ENCODE measurements at places on chromosomes 12 and 14.

GRCh38 chr12:92210071-92210470 lies 64.4 kb upstream of the BTG1 start:
- DNase-seq: no peak

DNA sequence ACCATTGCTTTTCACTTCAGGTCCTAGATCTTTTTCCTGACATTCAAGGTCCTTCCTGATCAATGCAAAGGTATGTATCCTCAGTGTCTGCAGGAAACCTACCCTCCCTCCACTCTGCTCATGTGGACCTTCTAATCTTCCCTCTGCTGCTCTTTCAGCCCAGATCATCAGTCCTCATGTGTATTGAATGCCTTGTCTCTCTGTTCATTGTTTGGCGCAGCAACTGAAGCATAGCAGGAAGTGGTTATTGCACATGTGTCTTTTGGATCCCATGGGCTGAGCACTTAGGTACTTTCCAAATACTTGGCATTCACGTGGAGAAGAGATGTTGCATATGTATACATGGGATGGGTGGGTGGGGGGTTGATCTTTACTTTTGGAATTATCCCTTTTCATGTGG lies 4.3 kb upstream of the NIN start:
- DNase-seq: no peak

DNA sequence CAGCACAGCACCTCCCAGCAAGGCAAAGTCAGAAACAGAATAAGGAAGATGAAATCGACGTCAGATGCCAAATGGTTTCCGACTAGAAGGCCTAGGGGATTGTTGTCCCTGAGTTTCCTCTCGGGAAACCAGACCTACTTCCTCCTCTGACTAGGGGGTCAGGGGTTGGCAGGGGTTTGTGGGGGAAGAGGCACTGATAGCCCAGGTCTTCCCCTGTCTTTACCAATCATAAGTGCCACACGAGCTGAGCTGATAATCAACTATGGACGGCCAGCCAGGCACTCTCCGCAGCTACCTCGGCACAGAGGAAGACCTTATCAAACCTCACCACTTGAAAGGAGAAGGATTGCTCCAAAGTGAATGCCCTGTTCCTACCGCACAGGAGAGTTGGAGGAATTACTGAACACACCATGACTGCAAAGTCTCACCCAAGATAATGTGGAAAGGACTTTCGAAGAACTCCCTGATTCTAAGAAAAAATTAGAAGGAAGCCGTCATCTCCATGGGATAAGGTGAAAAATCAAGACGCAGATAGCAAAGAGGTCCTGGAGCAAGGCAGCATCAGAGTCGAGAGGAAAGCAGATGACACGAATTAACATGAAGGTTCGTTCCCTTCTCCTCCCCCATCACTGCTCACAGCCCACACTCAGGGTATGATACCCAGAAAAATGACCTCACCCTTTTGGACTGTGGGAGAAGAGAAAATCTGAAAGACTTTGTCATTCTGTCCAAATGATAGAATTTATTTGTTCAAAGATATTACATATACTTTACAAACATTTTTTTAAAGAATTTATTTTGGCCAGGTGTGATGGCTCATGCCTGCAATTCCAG lies 77.7 kb upstream of the MED13L start:
- DNase-seq: no peak

- no peak for DNase-seq
These were observed 30.4 kb downstream of the PLEKHG7 start for GRCh38 chr12:92733181-92733580.

- DNase-seq: no peak
These were observed 99.0 kb downstream of the GARIN6 start for GRCh38 chr12:99746538-99746937.

- DNase-seq: no peak
These were observed 12.5 kb upstream of the GALNT6 start for GRCh38 chr12:51403681-51404136.

- DNase-seq: no peak
These were observed 2.2 kb downstream of the NPFF start for GRCh38 chr12:53505086-53505485.

DNA sequence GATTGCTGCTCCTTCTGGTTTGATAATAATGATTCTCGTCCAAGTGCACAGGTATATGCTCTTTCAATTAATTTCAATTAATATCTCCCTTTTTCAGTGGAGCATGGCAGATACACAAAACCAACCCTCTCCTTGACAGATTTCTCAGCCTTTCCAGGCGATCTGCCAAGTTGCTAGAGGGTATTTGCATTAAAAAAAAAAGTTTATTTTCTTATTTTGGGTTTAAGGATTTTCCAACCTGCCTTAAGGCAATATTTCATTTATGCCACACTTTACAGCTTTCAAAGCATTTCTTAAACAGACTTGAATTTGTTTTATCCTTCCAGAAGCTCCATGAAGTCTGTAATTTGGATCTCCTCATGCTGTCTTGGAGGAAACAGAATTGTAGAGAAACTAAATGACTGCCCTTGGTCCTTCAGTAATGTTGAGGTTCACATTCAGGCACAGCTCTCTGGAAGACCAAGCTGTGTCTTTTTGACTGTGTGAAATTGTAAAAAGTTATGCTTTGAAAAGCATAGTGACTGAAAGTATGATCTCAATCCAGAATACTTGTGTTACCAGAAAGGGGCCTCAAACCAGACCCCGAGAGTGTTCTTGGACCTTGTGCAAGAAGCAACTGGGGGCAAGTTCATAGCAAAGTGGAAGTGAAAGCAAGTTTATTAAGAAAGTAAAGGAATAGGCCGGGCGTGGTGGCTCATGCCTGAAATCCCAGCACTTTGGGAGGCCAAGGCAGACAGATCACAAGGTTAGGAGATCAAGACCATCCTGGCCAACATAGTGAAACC lies 2.3 kb downstream of the DGLUCY start:
- no peak for DNase-seq

GRCh38 chr14:64387232-64387781 lies 846 bp upstream of the MTHFD1 start:
- DNase-seq: peak; percentile 40

DNA sequence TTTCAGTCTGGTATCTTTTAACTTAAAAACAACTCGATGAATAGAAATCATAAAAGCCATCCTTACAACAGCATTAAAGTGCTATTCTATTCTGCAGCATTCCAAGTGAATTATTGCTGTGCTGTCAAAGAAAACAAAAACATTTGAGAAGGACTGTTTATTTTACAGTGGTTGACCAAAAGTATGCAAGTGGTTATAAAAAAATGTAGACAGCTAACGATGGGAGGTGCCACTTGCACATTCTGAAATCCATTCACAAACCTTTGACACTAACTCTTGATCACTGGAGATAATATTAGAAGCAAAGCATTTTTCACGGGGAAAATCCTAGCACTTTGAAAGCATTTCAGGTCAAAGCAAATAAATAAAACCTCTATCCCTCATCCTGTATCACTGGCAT lies 55.6 kb downstream of the HMGA2 start:
- no peak for DNase-seq

DNA sequence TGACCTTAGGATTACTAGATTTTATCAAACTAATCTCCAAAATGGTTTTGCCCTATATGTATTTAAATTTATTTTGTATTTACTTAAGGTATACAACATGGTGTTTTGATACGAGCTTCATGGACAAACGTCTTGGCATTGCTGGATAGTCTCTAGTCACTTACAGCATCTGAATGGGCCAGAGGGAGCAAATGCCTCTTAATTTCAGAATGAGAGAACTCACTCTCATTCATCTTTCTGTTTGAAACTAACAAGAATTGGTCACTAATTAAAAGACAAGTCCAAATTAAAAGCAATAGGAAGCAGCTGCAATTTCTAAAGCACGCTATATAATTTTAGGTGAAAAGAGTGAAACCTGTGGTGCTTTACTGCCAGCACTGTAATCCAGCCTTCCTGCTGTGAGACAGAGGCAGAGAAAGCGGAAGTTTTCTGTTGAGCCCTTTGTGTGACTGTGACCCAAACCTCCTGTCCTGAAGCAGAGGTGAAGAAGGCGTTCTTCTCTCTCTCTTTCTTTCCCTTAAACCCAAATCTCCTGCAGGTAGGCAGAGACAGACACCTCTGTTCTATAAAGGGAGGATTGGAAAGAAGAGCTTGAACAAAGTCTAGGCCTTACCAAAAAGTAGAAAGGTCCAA lies 184.6 kb upstream of the NAV3 start:
- DNase-seq: no peak

- no peak for DNase-seq
These were observed 53.6 kb downstream of the R3HDM2 start for GRCh38 chr12:57377103-57377840.

DNA sequence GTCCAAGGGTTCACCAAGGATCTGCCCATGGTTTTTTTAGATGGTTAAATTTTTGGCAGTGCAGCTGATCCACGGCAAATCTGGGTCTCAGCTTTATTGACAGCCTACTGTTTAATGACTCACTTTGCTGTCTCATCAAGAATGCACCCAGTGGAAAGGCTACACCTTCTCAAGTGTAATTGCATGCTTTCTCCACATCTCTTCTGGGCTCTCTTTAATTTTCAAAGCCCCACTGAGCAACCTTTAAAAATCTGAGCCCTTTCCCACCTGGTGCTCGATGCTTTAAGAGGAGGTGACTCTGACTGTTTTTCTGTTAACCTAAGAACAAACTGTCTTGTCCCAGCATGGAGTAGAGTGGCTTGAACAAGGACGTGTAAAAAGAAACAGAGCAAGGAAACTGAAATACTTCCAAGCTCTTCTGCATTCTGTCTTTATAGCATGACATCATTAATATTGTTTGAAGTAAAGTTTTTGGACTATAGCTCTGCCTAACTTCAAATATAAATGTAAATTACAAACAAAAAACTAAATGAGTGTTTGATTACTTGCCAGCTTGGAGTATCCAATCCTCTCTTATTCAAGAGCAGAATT lies 214.2 kb upstream of the KRR1 start:
- DNase-seq: peak; percentile 51

DNA sequence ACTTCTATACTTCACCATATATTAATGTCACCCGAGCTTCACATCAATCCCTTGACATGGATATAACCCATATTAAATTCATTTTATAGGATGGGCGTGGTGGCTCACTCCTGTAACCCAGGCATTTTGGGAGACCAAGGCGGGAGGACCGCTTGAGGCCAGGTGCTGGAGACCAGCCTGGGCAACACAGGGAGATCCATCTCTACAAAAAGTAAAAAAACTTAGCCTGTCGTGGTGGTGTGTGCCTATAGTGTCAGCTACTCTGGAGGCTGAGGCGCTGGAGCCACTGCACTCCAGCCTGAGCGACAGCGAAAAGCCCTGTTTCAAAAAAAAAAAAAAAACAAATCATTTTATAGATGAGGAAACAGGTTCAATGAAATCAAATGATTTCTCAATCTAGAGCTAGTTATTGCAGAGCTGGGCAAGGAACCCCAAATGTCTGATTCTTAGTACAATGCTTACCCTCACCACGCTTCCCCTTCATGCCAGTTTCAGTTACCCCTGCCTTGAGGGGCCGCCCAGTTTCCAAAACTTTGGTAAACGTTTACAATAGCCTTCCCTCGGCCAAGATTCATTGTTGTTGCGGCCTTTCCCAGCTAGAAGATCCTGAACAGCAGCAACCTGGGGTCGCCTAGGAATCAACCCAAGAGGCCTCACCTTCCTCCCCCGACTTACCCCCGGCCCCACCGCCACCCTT lies 751 bp downstream of the PSMB5 start:
- DNase-seq: no peak

- no peak for DNase-seq
These were observed 74.6 kb downstream of the RERG start for GRCh38 chr12:15146585-15146984.

DNA sequence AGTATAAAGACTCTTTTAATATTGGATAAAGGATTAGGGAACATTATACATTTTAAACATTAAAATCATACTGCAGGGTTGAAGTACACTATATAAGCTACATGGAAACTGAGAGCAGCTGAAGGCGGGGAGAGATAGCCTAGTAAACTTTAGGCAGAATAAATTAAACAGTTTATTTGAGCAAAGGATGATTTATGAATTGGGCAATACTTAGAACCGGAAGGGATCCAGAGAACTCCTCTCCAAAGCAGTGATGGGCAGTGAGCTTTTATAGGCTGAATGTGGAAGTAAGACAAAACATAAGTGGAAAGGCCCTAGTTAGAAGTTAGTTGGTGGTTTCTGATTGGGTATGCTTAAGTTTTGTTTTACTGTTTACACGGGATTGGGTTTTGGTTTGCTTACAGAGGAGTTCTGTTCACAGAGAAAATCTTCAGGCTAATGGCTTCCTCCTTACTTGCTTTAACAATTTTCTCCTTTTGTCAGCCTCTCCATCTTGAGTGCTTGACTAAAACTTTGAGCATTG lies 18.9 kb downstream of the LEMD3 start:
- no peak for DNase-seq

GRCh38 chr12:124740691-124741137 lies 123.0 kb downstream of the SCARB1 start:
- no peak for DNase-seq

DNA sequence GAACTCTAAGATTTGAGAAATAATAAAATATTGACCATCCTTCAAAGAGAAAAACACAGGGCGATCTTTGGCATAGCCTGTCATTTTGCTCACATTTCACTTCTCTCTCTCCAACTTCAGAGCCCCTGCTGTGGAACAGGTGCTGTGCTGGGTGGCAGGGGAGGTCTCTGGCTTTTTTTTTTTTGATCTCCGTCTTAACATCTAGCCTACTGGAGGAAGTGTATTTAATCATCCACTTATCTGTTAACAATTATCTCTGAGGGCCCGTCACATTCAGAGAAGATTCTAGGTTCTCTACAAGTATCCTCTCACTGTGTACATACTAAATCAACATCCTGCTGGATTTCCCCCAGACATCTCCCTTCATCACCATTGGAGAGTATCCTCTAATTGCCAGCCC lies 34.1 kb downstream of the CHST11 start:
- DNase-seq: no peak

DNA sequence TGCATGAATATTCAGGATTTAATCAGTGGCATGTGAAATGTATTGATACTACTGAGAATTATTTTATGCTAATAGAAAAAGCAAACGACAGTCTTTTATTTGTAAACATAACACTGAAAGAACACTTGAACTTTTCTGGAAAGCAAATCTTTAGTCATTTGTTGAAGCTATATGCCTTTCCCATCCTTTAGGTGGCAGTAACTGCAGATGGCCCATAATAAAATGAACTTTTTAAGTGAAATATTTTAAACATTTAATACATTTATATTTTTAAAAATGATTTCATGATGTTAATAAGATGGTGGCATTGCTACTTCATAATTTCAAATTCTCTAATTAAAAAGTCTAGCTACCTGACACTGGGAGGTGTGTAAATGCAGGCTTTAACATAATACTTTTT lies 13.9 kb upstream of the KRR1 start:
- DNase-seq: no peak

- DNase-seq: no peak
These were observed 93.6 kb downstream of the STAB2 start for GRCh38 chr12:103680591-103681141.

DNA sequence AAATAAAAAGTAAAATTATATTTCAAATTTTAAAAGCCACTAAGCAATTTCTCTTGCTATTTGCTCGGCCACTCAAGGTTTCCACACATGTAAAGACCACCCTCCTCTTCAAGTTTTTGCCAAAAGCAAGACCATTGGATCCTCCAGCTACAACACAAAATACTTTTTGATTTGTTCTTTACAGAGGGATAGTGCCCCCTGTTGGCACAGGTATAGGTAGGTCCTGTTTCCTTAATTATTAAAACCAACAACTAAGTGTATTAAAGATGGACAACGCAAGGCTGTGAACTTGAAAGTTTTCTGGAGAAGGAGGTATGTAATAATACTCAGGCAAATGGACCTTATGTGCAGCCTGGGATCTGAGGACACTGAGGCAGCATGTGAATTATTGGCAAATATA lies 23.8 kb downstream of the ATP6V1D start:
- DNase-seq: no peak

- DNase-seq: no peak
These were observed 42.6 kb upstream of the POC1B start for GRCh38 chr12:89568484-89568883.
